IPS DF 19.7 (cell line): ENCODE measurements at places on chromosomes 5 and 9.

DNA sequence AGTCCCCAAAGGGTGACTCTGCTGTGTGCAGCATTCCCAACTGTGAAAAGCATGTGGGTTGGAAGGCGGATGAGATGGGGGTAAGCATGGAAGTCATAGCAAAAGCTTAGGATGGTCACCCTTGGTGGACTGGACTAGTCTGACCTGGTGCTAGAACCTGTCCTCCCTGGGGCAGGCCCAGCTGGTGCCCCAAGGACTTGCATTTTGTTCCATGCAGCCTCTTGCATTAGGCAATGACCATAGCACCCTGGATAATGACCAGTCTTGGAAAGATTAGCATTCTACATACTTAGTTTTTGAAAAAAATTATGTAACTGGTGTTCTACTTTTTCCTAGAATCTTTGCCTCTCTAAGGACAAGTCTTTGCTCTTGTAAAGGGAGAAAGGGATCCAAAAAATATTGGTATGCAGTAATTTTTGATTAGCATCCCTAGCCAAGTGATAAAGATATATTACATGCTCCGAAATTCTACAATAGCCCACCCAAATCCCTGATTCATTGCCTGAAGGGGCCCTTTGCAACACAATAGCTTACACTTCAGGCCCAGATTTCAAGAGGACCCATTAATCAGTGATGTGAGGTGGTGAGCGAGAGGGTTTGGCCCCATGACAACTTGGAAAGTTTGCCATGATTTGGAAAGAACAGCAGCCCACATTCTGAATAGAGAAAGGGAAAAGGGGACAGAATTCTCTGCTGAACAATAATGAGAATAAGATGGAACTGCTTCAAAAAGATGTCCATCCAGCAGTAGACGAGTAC, 93.3 kb upstream of the CD180 start:
- DNase-seq = no peak

DNA sequence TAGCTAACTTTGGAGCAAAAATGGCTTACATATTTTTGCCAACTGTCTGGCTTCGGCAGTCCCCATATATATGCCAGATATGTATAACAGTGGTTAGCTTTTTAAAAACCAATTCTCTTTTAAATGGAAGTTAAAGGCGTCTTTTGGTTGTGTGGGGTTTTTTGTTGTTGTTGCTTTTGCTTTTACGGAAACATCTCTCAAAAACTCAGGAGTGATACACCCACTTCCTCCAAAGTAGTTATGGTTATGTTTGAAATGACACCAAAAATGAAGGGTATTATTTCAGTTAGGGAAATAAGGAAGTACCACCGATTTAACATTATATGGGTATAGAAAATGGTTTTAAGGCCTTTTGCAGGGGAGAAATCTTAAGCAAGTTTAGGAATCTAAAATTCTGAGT, 2.3 kb downstream of the CNOT8 start:
- DNase-seq = no peak

DNA sequence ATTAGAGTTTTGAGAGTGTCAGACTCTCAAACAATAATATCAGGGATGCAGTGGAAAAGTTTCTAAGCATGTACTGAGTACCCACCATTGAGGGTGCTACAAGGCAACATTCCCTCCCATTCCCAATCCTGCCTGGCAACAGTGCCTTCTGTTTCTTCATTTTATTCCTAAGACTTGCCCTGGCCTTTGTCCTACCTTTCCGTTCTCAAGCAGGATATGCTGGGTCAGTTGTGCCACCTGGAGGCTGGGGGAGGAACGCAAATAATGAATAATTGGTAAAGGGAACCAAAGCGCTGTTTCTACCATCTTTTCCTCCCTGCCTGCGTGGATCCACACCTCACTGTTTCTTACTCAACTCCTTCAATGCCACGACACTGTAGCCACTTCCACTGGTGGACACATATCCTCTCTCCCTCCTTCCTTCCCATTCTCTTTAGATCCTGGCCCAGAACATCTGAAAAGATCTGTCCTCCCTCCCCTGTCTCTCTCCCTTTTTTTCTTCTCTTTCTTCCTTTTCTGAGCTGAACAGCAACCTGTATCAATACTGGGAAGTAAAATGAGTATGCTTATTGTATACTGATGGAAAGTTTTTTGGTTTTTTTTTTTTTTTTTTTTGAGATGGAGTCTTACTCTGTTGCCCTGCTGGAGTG, 149.5 kb downstream of the C9orf152 start:
- peak; percentile 80 for DNase-seq

GRCh38 chr5:103424026-103424425, 138.6 kb downstream of the NUDT12 start:
- no peak for DNase-seq
